ENCODE measurements at places on chromosomes 6 and 20. TPM values are rescaled to one million over a fixed set of nuclear protein-coding genes. Genes with fewer than 3 reads are reported as not detected.

DNA sequence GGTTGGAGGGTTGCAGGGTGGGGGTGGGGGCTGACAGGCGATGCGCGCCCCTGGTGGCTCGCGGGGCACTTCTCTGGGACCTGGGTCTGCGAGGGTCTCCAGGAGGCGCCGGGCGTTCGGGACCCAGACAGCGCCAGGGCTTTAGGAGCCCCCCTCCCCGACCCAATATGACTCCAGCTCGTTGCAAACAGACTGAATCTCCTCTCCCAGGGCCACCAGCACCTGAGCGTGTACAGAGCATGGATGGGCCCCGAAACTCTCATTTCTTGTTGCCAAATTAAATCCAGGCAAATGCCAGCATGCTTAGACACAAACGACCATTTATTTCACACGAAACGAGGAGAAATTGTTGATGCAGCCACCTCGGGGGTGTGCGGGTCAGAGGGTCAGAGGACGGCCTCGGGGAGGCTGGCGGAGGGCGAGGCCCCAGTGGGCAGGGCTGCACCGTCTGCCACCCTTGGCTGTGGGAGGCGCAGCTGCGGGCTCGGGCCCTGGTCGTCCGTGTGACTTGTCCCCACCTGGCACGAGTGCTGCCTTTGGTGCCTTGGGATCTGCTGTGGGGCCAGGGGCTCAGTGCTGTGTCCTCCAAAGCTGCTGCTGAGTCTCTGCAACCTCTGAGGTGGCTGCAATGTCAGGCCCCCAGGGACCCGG, 20.9 kb upstream of the GATA5 start:
- no peak for DNase-seq

- DNase-seq = no peak
Observed at GRCh38 chr20:3233991-3234498, 4.9 kb downstream of the SLC4A11 start.

PKIB gene
- 7.4 TPM for total RNA-seq

DNA sequence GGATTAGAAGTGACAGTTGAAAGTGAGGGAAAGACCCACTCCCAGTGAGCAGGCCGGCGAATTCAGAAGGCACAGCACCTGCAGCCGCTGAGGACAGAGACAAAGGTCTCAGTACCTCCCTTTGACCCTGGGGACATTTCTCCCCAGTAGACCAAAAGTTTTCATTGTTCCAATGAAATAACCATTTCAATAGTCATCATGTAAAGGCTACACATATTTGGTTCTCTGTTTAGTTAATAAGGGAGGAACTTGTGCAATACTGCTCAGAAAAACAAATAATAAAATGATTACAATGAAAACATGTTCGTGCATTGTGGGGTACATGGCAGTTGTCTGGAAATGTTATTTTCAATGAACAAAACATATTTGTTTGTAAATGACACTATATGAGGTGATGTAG, 52.5 kb downstream of the EDN1 start:
- peak; percentile 11 for DNase-seq

DNA sequence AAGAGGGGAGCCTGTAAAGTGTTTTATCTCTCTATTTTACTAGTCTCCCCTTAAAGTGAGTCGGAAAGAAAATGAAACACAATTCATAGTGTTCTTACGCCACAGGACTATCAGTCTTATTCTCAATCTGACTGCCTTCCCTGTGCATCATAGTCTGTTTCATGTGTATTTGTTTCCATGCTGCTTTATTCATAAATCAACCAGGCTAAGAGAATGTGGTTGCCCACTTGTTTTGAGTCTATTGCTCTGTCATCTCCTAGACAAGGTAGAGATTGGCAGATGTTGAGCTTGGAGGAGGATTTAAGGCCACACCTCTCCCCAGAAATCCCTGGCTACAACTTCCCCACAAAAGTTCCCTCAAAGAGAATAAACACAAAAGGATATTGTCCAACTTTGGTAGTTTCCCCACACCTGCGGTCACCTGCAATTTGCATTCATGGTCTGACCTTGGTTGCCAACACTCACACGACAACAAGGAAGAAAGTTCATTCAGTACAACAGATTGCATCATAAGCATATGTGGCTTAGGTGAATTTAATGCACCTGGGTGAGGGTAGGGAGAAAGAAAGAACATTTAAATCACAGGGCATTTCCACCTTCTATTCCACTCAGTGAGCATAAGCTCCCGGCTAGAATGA, 167.1 kb upstream of the FBXL4 start:
- DNase-seq = no peak

GRCh38 chr6:17388365-17388764, 5.0 kb upstream of the CAP2 start:
- DNase-seq = no peak

MYH7B gene
- 0.97 TPM for total RNA-seq

- DNase-seq = no peak
Observed at GRCh38 chr6:148616841-148617240, 130.0 kb upstream of the UST start.

ISM1 gene
- total RNA-seq = 13.0 TPM

- no peak for DNase-seq
Observed at GRCh38 chr6:145244349-145245100, 490.8 kb downstream of the EPM2A start.

- DNase-seq = no peak
Observed at GRCh38 chr20:54661880-54662465, 186.6 kb downstream of the DOK5 start.

GRCh38 chr6:109834131-109834530, 143.0 kb downstream of the FIG4 start:
- no peak for DNase-seq

- no peak for DNase-seq
Observed at GRCh38 chr20:50472693-50473664, 37.2 kb upstream of the PTPN1 start.

DNA sequence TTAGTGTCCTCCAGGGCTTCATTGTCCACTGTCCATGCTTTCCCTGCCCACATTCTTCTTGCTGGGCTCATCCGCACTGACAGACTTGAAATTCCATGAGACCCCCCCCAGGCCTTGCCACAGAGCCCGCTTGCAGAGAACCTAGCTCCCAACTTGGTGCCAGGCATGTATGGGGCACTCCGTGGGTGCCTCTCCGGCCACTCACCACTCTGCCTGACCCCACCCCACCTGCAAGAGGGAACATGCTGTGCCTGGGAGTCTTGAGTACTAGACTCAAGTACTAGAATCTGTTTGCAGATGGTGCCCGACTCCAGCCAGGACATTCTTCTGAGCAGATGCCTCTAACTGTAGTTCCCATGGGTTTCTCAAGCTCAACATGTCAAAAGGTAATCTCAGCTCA, 47.9 kb downstream of the TRERF1 start:
- DNase-seq = no peak

DNA sequence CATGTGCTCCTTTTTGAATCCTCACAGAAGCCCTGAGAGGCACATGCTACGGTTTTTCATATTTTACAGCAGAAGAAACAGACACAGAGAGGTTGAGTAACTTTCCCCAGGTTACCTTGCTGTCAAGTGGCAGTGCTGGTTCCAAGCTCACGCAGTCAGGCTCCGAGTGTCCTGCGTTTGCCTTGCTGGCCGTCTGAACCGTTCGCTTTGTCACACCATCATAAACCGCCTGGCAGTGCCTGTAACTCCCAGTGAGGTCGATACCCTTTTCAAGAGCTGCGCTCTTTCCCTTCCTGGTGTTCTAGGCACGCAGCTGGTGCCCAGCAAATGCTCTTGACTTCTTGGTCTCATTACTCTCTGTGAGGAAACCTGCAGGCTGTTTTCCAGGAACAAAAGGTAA, 31.3 kb upstream of the KCNG1 start:
- no peak for DNase-seq

ATXN1 gene
- total RNA-seq = 32.8 TPM

ARFGEF2 gene
- 40.8 TPM for total RNA-seq

COX4I2 gene
- total RNA-seq = not detected

GPSM3 gene
- total RNA-seq = 4.8 TPM

GRCh38 chr6:157884756-157885155, 61.7 kb downstream of the SNX9 start:
- no peak for DNase-seq

DNA sequence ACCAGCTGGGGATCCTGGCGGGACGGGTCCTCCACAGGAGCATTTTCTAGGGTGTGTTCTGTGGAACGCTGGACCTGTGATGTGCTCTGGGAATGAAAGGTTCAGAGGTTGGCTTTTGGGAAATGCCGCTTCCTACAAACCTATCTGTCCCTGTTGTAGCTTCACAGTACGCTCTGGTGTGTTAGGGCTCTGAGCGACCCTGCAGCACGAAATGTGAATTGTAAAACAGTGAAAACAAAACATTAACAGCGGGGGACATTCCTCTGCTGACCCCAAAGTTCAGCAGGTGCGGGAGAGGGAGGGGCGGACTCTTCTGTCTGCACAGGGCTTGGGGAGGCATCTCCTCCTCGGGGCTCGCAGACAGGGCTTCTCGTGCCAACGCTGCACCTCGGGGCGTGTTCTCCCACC, 155.9 kb downstream of the NRN1 start:
- no peak for DNase-seq

TPX2 gene
- total RNA-seq = 4.4 TPM

- no peak for DNase-seq
Observed at GRCh38 chr20:11001764-11002540, 328.2 kb upstream of the JAG1 start.

- DNase-seq = no peak
Observed at GRCh38 chr6:7901780-7902179, 8.8 kb downstream of the TXNDC5 start.

C6orf15 gene
- 5.5 TPM for total RNA-seq

GRCh38 chr6:139151425-139152087, 16.7 kb downstream of the HECA start:
- no peak for DNase-seq

DNA sequence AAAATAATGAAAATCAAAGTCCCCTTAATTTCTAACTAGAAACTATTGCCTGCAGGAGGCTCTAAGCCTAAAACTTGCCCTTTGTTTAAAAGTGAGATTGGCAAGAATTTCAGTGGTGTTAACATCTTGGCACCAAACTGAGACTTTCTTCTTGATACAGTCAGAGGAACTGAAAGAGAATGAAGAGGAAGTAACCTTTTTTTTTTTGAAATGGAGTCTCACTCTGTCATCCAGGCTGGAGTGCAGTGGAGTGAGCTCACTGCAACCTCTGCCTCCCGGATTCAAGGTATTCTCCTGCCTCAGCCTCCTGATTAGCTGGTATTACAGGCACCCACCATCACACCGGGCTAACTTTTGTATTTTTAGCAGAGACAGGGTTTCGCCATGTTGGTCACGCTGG, 3.6 kb downstream of the DOP1A start:
- DNase-seq = no peak

- no peak for DNase-seq
Observed at GRCh38 chr6:153984811-153985210, 54.2 kb upstream of the OPRM1 start.

DNA sequence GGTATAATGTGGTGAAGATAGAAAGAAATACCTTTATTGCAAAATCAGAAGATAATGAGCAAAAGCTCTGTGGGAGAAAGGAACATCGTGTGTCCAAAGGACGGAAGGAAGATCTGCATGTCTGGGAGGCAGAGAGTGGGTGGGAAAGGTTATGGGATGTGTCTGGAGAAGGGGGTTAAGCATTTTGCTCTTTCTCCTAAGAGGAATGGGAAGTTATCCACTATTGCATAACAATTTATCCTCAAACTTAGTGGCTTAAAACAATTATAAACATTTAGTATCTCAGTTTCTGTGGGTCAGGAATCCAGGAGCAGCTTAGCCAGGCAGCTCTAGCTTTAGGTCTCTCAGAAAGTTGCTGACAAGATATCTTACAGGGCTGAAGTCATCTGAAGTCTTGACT, 229.1 kb upstream of the CITED2 start:
- DNase-seq = no peak

DNA sequence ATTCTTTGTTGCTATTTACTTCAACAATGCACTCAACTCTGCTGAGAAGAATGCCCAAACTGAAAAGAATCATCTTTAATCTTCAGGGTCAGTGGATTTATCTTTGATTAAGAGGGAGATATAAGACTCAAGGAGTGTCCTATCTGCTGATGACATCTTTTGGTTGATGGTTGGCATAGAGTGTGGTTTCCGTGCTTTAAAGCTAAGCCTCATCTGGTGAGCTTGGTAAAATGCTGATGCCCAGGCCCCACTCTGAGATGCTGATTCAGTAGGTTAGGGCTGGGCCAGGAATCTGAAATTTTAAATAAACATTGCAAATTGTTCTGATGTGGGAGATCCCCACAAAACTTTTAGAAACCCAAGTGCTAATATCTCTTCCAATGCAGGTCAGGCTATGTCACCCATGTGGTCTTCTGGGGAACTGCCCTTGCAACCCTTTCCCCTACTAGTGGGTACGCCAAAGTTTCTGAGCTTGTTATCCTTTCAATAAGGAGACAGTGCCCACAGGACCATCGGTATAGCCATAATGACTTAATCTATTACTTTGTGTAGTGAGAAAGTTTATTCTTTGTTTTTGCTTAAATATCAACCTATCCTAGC, 68.5 kb upstream of the ARMH2 start:
- no peak for DNase-seq

DNA sequence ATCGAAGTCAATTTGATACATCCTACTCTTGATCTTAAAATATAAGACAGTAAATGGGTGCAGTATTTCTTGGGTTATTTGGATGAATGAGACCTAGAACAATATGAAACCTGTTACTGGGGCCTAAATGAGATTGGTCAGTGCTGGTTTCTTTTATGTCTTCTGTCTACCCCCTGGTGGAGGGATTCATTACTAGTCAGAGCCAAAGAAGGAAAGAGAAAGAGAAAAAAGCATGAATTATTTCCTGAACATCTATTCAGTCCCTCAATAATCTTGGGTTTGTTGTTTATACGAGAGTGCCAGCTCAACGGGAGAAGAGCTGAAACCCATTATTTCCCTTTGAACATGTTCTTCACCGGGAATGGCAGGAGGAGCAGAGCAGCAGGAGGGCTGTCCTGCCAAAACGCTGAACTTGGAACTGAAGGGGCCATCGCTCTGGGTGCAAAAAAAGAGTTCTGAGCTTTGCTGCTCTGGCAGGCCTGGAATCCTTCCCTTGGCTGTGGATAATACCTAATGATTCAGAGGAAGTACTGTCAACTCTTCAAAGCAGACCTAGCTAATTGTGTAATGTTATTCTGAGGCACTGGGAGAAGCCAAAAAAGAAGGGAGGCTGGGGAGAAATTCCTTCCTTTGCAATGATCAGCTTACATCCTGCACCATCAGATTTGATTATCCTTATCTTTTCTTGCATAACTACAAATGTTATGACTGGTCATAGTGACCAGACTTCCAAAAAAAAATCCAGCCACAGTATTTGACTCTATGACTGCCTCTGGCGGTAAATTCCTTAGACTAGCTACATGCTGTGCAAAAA, 72.0 kb downstream of the BLOC1S5 start:
- DNase-seq = no peak

TREML1 gene
- total RNA-seq = not detected

- no peak for DNase-seq
Observed at GRCh38 chr20:41057999-41058673, 29.5 kb downstream of the TOP1 start.

GRCh38 chr6:143585241-143585640, 73.7 kb upstream of the FUCA2 start:
- no peak for DNase-seq

Measured in suprapubic skin (tissue), 4 donors.